ENCODE measurements at places on chromosomes 6 and 20.

- no peak for DNase-seq
These were observed 25.4 kb downstream of the PDRG1 start for GRCh38 chr20:31926493-31926892.

DNA sequence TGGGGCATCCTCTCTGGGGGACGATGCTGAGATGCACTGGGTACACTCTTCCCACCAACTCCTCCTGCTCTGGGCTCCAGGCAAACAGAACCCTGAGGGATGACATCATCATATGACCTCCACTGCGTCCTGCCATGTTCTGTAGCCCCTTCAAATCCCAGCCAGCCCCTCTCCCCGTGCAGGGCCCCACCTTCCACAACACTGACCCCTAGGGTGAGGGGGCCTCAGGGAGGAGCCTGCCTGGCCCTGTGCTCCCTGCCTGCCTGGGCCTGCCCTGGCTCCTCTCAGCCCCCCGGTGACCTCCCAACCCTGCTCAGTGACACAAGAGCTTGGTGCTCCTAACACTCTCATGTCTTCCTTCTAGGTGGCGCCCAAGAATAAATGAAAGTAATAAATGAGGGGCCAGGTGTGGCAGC, 9.6 kb upstream of the SPDEF start:
- no peak for DNase-seq

GRCh38 chr20:43958626-43959025, 44.0 kb downstream of the TOX2 start:
- DNase-seq = no peak

DNA sequence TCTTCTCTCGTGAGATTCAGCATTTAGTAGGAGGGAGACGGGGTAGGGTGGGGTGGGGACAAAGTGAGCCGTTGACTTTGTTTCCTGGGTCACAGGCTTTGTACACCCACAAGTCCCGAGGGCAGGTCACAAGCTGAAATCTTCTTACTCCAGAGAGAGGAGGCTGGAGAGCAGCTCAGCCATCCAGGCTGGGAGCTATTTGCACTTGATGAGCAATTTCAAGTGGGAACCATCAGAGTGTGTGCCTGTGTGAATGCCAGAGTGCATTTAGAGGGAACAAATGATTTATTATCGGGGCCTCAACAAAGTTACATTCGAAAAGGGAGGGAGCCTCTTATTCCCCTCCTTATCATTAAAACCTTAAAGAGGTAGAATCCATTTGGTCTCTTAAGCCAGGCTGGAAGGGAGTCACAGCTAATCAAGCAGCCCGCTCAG, 155.7 kb upstream of the JARID2 start:
- DNase-seq = peak; percentile 22

GRCh38 chr6:2737885-2738284, 12.8 kb downstream of the MYLK4 start:
- DNase-seq = no peak
